Keratinocyte (primary cell): ENCODE measurements at places on chromosomes 3 and 15.

DNA sequence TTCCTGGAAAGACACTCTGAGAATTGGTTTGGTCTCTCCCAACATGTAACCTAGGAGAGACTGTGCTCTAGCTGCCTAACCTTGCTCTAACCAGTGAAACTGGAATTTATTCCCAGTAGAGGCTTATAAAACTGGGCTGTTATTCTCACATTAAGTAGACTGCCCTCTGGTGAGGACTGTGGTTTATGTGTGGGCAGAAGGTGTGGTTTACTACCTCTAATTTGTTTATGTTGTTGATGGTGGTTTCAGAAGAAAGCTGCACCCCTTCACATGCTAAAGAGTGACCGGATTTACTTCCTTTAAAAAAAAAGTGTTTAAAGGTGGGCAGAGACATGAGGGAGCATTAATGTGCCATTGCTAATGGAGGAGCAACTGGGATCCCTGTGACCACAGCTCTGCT is 273.2 kb downstream of the MECOM start:
- no peak for DNase-seq

GRCh38 chr3:50830451-50830850 is 155.7 kb downstream of the DOCK3 start:
- DNase-seq, result no peak

DNA sequence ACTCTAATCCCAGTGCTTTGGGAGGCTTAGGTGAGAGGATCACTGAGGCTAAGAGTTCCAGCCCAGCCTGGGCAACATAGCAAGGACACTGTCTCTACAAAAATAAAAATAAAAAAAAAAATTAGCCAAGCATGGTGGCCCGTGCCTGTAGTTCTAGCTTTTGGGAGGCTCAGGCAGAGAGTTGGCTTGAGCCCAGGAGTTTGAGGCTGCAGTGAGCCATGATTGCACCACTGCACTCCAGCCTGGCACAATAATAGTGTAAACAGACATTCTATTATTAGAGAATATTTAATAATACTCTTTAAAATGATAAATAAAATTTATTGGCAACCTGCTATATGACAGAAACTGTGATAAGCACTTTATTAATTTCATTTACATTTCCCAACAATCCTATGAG is 908.9 kb downstream of the TUSC7 start:
- no peak for DNase-seq

- DNase-seq, result no peak
Observed at GRCh38 chr3:52370531-52370930, 54.4 kb downstream of the DNAH1 start.

GRCh38 chr15:100612539-100612938 is 10.2 kb downstream of the ASB7 start:
- no peak for DNase-seq

DNA sequence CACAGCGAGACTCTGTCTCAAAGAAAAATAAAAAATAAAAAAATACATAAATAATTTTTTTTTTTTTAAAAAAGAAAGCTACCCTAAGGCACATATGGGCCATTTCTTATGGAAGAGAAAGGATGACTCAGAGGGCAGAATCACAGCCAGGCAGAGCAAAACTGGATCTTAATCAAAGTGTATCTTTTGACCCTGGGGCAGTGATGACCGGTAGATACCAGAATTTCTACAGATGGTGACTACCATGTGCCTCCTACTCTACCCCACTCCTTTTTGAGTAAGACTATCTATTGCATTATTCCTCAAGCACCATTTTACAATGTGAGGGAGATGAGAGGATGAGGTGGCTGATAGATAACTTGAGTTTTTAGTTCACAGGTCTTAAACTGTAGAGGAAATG is 26.0 kb downstream of the TARS3 start:
- DNase-seq, result no peak

GRCh38 chr15:89926158-89926557 is 13.4 kb upstream of the ARPIN start:
- no peak for DNase-seq

- DNase-seq, result no peak
Observed at GRCh38 chr15:46413799-46414198, 779.0 kb downstream of the SQOR start.

- DNase-seq, result no peak
Observed at GRCh38 chr3:70150599-70150998, 151.1 kb downstream of the SAMMSON start.

DNA sequence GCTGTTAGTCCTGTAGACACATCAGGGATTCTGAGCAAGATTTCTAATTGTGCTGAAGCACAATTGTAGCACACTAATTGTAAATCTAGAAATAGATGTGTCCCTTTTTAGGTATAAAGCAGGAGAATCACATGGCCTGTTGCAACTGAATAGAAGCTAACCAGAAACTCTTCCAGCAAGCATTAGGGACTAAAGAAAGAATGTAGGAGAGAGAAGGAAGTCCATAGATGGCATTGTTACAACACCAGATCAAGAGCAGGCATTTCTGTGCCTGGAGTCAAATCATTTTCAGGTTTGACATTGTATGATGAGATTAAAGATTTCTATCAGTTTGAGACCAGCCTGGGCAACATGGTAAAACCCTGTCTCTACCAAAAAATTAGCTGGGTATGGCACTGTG is 27.4 kb downstream of the CALML4 start:
- no peak for DNase-seq

- DNase-seq, result no peak
Observed at GRCh38 chr3:190012784-190013183, 107.9 kb downstream of the P3H2 start.

- DNase-seq, result peak; percentile 54
Observed at GRCh38 chr3:168002786-168003368, 92.8 kb downstream of the GOLIM4 start.

DNA sequence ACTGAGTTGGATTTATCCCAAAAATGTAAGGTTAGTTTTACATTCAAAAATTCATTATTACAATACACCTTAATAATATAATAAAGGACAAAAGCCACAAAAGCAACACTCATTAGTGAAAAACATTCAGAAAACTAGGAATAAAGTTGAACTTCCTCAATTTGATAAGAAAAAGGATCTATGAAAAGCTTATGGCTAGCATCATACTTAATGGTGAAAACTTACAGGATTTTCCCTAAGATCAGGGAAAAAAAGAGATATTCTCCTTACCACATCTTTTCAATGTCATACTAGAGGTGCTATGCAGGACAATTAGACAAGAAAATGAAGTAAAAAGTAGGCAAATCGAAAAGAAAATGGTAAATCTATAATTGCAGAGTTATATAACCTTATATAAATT is 279.9 kb downstream of the CGGBP1 start:
- DNase-seq, result no peak

- no peak for DNase-seq
Observed at GRCh38 chr15:75109021-75109735, 85.8 kb downstream of the PPCDC start.

DNA sequence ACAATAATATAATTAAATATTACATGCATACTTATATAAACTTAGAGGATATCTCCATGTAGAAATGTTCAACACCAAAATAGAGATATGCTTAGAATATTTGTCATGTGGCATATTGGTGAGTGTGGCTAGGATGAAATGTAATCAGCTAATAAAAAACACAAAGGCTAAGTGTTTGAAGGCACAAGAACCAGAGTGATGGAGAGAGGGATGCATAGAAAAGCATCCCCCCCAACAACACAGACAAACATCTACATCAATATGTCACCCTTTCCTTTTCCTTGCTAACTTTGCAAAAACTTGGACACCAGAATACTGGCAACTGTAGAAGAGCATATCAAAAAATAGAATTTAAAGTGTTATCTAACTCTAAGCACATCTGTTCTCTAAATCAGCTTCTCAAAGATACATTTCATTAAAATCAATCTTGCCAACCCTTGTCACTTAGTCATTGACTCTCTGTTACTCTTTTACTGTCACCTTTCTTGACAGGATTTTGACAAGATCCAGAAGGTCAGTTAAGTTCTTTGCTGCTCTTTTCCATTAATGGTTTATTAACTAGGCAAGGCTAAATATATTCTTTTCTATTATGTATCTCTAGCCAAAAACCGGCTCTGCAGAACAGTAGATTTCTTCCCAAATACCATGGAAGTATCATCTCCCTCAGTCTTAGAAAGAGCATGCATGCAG is 695.9 kb downstream of the OTOL1 start:
- DNase-seq, result no peak

DNA sequence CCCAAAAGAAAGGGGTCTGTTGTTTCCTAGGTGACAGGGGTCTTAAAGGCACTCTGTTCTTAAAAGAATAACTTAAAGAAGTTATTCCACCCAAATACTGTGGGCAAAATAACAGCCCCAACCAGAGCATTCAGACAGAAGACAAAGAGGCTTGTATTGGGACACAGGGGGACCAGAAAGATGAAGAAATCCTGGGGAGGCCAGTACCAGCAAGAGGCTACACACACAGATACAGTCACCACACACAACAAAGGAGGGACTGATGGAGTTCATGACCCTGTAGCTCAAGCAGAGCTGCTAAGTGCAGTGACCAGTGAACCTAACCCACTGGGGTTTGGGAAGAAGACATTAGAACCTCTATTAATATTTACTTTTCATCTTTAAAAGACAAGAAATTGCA is 59.0 kb downstream of the MTHFS start:
- no peak for DNase-seq

DNA sequence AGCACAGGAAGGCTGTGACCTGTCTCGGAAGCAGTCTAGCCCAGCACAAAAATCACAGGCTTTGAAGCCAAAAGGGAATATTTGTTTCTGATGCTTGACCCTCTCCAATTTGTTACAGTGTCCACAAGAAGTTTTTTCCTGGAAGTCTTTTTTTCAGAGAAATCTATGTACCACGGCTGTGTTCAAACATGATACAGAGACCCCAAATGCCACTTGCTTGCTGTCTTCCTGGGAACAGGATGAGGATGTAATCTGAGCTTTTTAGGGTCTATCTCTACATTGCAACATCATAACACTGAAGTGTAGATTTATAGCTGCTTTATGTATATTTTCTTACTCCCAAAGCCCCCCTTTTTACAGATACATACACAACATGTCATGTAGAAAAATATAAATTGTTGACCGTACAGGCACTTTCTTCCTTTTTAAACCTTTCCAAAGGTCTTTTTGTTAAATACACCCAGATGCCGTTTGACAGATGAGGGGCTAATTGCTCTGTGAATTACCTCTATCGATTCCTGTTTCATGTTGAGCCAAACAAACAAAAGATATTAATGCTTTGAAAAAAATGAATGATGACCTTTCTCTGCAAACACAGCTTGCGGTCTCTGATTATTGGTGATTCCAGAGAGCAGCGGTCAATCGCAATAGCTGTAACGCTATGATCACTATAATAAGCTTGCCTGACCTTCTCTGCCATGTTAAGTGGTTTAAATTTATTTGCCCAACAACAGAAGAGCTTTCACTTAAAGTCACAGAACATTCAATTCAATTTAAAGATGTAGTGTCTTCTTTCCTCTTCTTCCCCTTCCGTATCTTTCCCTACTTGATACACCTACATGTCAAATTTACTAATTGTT is 875.9 kb upstream of the NR2F2 start:
- DNase-seq, result no peak

DNA sequence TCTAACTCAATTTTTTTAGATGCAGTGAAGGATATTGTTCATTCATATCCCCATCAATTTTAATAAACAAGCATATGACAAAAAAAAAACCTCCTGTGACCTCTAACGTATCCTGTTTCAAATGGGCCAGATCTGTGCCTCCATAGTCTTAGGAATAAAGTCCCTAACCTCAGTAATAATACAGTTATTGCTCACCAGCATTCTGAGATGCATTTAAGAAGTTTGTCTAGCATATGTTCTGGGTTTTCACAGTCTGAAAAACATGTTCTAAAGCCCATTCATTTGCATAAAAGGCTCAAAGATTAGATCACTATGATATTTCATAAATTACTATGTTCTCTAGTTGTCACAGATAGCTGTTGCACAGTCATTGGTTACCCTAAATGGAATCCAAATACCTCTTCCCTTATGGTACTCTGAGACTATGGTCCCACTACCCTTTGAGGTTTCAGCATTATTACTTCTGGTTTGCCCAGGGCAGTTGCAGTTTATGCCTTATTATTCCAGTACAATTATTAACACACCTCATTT is 190.1 kb downstream of the ZIC4 start:
- no peak for DNase-seq

GRCh38 chr15:69742361-69742760 is 289.7 kb downstream of the RPLP1 start:
- no peak for DNase-seq

- no peak for DNase-seq
Observed at GRCh38 chr3:59318881-59319280, 269.1 kb upstream of the CFAP20DC start.

DNA sequence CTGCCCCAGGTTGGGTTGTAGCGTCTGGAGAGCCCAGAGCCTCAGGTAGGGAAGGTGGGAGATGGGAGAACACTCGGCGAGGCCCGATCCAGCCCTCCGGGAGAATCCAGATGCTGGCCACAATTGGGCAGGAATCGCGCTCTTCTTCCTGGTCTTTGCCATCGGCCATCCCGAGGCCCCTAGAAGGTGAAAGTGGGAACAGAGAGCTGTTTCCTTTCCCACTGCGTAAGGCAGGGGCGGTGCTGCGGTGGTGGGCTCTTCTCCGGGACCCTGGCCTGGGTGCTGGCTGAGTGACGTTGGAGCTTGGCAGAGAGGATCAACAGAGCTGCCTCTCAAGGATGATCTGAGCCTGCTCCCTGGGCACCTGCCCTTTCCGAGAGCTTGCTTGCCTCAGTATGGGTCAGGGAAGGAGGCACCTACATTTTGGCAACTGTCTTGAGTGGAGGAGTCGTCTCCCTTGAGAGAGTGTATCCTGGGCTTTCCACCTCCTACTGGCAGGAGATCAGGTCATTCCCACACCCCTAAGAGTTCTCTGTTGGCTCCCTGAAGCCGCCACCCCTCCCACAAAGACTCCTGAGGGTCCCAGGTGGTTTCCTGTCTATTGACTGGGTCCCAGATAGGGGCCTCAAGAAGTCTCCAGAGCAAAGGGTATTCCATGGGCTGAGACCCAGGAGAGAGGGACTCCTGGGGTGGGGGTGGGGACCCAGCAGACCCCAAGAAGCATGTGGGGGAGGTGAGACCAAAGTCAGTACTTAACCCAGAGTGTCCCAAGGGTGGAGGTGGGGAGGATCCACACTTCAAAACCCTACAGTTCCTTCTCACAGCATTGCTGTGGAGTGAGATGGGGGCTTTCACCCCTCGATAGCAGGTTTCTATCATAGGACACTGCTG is 1.6 kb downstream of the C15orf39 start:
- DNase-seq, result no peak

GRCh38 chr15:68028137-68028887 is 25.8 kb upstream of the PIAS1 start:
- no peak for DNase-seq

DNA sequence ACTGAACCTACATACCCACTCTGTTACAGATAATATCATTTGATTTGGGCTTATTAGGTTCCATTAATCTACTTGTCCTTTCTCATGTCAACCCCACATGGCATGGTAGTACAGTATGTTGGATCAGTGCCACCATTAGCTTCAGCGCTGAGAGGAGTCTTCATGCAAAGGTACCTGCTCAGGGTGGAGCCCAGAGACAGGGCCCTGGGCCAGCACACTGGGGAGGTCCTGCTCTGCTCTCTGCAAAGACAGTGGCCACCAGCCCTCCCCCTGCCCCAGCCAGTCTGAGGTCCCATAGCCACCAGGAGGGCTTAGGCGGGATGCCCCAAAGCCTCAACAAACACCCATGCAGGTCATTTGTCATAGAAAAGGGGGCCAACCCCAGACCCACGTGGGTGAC is 71.0 kb downstream of the ATP10A start:
- DNase-seq, result no peak
